ENCODE measurements at places on chromosomes 16 and 17.
A peak's percentile ranks its signal among the peaks of the same experiment; 100 is the strongest.

DNA sequence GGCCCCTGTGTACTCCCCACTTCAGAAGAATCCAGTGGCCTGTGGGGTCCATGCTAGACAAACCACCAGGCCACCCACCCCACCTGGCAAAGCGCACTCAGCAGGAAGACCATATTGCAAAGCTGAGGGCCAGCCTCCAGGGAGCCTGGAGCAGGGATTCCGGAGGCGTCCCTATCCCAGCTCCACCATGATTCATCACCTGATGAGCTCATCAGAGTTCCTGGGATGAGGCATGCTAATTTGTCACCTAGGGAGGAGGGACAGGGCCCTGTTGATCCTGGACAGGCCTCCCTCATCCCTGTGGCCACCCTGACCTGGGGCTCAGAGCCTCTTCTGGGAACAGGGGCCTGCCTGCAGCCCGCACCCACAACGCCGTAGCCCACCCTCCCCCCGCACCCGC lies 131.6 kb upstream of the PLCG2 start:
- DNase-seq, result no peak

- no peak for DNase-seq
These were observed 27.3 kb downstream of the TBC1D16 start for GRCh38 chr17:80008383-80008840.

DNA sequence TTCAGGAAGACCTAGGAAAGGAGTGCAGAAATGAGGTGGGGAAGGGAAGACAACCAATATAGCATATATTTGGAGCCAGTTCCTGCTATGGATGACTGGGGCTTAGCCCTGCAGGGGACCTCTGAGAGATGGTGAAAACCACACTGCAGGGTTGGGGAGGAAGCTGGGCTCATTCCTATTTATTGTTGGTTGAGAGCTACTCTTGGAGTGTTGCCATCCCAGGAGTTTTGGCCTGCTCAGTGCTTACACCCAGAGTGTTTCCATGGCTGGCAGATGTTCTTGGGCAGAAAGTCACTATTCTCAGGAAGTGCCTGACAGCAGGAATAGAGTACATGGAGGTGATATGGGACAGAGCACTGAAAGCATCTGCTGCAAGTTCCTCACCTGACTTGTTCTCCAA lies 145.8 kb downstream of the SPACA3 start:
- DNase-seq, result no peak

- DNase-seq, result no peak
These were observed 134.4 kb downstream of the MAF start for GRCh38 chr16:79466111-79466510.

- no peak for DNase-seq
These were observed 698 bp downstream of the UBE2G1 start for GRCh38 chr17:4365628-4366326.

DNA sequence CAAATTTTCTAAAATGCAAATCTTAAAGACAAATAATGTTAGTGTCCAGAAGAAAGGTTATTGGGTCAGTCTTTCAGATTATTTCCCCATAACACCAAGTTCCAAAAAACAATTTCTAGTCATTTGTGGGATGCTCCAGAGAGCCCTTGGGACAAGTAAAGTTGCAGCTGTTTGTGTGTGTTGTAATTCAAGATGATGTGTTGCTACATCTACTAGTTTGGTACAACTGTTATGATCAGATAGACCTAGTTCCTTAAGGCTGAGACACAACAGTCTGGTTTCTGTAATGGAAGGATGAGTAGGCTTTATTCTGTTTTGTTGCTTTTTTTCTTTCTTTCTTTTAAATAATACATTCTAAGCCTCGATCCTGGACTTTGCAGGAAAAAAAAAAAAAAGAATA lies 41.9 kb downstream of the PIGL start:
- DNase-seq, result no peak

DNA sequence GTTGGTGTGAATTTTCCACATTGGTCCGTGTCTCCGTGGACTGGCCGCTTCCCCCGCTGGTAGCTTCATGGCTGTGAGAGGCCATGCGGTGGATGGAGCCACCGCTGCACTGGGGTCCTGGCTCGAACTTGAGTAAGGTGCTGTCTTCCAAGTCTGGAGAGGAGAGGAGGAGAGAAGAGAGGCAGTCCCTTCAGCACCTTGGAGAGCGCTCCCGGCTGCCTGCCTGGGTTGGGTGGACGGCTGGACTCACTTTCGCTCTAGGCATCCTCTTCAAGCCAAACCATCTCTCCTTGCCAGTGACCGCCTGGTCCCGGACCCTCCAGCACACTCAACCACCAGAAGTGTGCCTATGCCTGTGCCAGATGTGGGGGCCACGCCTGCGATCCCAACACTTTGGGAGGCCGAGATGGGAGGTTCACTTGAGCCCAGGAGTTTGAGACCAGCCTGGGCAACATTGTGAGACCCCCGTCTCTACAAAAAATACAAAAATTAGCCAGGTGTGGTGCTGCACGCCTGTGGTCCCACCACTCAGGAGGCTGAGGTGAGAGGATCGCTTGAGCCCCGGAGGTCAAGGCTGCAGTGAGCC lies 6.2 kb downstream of the JPH3 start:
- peak; percentile 13 for DNase-seq

- DNase-seq, result no peak
These were observed 22.1 kb upstream of the SPNS2 start for GRCh38 chr17:4476511-4477070.

DNA sequence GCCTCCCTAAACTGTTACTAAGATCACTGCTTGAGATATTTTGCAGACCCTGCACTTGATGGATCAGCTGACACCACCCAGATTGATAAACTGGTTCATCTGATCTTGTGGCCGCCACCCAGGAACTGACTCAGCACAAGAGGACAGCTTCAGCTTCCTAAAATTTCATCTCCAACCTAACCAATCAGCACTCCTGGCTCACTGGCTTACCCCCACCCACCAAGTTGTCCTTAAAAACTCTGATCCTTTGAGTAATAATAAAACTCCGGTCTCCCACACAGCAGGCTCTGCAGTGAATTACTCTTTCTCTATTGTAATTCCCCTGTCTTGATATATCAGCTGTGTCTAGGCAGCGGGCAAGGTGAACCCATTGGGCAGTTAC lies 174.8 kb downstream of the UTP18 start:
- DNase-seq, result no peak

DNA sequence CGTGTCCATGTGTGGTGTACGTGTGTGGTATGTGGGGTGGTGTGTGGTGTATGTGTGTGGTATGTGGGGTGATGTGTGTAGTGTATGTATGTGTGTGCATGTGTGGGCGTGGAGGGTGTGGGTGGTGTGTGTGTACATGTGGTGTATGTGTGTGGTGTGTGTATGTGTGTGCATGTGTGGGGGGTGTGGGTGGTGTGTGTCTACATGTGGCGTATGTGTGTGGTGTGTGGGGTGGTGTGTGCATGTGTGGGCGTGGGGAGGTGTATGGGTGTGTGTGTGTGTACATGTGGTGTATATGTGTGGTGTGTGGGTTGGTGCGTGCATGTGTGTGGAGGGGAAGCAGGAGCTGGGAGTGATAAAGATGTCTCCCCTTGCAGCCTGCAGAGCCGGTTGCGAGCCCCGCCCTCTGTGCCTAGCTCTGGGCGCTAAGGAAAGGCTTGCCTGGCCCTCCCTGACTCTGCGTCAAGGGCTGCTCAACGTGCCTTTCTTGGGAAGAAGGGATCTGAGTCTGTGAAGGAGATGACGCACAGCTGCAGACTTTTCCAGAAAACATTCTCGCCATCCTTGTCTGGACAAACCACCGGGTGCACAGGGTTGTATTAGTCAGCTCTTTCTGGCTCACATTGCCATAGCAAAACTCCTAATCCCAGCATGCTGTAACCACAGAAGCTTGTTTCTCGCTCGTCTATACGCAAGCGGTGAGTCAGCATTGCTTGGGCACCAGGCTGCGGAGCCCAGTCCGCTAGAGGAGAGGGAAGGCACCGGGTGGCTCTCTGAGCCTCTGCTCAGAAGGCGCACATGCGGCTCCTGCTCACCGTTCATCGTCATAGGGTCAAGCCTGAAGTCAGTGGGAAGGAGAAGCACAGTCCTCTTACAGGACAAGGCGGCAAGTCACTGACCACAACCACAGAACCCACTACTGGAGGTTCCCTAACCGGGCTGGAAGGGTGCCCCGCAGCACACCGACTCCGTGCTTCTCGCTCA lies 2.0 kb upstream of the CD300H start:
- peak; percentile 36 for DNase-seq

DNA sequence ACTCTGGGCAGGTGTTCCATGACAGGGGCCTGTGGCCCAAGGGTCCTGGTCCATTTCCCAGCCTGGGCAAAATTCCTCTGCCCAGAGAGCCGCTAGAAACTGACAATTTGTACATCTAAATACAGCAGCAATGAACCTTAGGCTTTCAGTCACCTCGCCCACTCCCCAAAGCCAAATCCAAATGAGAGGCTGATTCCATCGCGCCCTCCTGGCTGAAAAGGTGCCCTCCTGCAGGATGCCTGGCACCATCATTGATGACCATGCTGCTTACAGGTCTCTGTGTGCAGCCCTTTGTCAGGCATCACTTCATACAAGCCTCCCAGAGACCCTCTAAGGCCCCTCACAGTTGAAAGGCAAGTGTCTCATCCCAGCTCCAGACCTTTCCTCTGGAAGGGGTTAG lies 114.7 kb downstream of the C16orf78 start:
- no peak for DNase-seq

Data from AG04450 (cell line).